ENCODE measurements at places on chromosomes 7 and 10. TPM values are rescaled to one million over a fixed set of nuclear protein-coding genes. Genes with fewer than 3 reads are reported as not detected.

- DNase-seq: peak; percentile 63
- peaks cover 37% of the 10 kb centered on the region for H3K4me1 ChIP-seq
- peak overlapping the region; percentile 69 for H3K27ac ChIP-seq
- no peaks in the 10 kb centered on the region for H3K36me3 ChIP-seq
- no peak overlapping the region for H3K4me3 ChIP-seq
Observed at GRCh38 chr10:74589226-74589673, 237.2 kb upstream of the KAT6B start.

The MTURN gene
- 29.9 TPM for total RNA-seq

The LHFPL3 gene
- not detected for total RNA-seq

The MSMB gene
- total RNA-seq: not detected
